ENCODE measurements at places on chromosomes 4 and X.

GRCh38 chr4:133588306-133588705, 439.2 kb downstream of the PCDH10 start:
- DNase-seq = no peak

GRCh38 chr4:6619466-6620255, 20.8 kb upstream of the MRFAP1 start:
- DNase-seq = no peak

- DNase-seq = no peak
Observed at GRCh38 chr4:7677086-7677485, 242.4 kb upstream of the PSAPL1 start.

DNA sequence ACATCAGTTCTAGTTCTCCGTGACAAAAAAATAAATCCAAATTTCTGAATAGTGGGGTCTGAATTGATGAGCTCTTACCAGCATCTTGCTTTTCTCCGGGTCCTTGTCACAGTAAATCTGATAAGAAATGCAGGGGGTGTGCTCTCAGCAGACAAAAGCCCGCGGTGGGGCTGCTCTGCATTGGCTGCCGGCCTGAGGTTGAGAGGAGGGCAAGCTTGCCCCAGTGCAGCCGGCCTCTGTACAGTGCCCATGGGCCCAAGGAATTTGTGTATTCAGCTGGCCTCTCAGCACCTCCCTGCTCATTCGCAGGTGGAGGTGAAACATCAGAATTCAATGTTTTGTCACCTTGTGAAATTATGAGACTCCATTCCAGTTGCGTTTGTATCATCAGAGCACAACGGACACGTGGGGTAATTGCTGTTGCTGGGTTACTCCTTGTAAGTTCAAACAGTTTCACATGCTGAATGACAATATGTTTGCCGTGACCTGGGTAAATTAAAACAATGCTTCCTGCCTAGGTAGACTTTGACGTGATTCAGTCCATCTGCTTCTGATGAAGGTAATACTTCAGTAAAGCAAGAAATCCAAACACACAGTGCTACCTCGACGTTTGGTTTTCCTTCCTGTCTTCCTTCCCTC, 596.4 kb downstream of the MID1IP1 start:
- peak; percentile 74 for DNase-seq

GRCh38 chr4:7227008-7227407, 34.7 kb downstream of the SORCS2 start:
- no peak for DNase-seq

DNA sequence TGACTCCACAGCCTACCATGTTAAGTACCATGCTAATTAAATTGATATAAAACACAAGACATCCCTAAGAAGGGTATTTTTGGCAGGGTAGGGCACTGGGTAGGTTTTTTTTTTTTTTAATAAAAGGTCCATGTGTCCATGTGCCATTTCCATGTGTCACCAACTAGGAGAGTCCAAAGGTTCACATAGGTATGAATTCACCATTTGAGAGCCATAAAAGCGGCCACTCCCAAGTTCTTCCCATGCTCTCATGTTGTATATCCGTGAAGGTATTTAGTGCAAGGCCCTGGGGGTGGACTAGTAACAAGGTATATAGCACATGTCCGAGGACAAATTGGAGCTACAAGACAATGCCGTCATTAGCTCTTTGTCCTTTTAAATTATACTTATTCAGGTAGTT, 107.3 kb downstream of the PDE5A start:
- DNase-seq = no peak

GRCh38 chr4:106801386-106801785, 234.7 kb downstream of the DKK2 start:
- no peak for DNase-seq

GRCh38 chrX:44945736-44946135, 72.7 kb downstream of the KDM6A start:
- DNase-seq = no peak

Data from NCI-H1105 treated with DMSO at 0.1 percent for 48 hours (cell line).